ENCODE measurements at places on chromosomes 7 and 10.

DNA sequence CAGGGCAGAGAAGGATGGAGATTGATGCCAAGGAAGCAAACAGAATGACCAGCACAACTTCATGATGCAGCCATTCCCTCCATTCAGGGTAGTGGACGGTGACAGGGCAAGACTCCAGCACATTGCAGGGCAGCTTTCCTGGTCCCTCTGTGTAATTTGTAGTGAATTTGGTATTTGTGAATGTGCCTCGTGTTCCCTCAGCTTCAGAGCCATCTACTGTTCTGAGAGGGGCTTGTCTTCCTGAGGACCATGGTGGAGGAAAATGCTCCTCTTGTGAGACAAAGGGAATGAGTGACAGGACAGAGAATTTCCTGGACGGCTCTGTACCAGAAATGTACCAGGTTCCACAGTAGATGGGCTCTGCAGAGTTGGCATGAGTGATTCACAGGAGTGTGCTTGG lies 132.1 kb downstream of the ADRA2A start:
- DNase-seq = no peak

DNA sequence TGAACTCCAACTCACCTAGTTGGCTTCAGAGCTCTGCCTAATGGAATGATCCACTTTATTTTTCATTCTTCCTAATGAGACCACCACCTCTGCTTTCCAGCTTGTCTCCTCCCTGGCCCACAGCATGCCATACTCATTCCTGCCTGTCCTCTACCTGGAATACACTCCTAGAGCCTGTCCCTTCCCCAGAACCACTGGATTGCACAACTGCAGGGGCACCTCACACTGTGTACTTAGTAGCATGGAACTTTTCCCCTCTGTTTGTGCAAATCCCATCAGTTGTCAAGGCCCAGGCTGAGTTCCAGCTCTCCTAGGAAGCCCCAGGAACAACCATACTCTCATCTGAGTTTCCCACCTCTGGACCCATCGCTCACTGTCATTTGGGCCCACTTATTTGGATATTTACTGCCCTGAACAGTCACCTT lies 15.6 kb downstream of the ALDH18A1 start:
- DNase-seq = no peak

DNA sequence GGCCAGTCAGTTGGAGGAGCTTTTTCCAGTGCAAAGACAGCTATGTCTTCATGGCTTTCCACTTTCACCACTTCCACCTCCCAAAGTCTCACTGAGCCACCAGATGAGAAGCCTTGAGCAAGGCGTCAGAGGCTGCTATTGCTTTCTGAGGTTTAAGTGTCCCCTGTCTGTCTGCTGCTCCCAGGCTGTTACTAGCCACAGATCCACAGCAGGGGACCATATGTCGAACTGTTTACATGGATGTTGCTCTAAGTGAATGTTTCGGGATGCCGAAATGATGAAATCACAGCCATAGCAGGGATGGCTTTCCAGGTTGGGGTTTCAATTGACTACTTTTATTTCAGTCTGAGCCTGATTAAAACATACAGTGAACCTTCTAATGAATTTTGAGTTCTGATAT lies 88.5 kb downstream of the AVL9 start:
- no peak for DNase-seq

GRCh38 chr10:17430647-17431355 lies 23.6 kb downstream of the ST8SIA6 start:
- DNase-seq = peak; percentile 68

GRCh38 chr7:69301253-69301652 lies 297.0 kb upstream of the AUTS2 start:
- DNase-seq = no peak

Data from renal cortical epithelial cell (primary cell).